Uterine smooth muscle cell (primary cell): ENCODE measurements at places on chromosomes 2 and 18. TPM values are rescaled to one million over a fixed set of nuclear protein-coding genes. Genes with fewer than 3 reads are reported as not detected.

The COBLL1 gene
- 9.1 and 14.5 TPM in 2 replicates for total RNA-seq

The TEX44 gene
- total RNA-seq: not detected in 2 replicates

The ANKRD44 gene
- 34.2 and 41.5 TPM in 2 replicates for total RNA-seq

The REG3G gene
- not detected in 2 replicates for total RNA-seq

The MFF gene
- total RNA-seq: 65.3 and 75.4 TPM in 2 replicates
